GM12878 (cell line): ENCODE measurements at places on chromosomes 11 and 22. TPM values are rescaled to one million over a fixed set of nuclear protein-coding genes. Genes with fewer than 3 reads are reported as not detected.

GRAP2 gene
- 68.8 and 77.8 TPM in 2 replicates for total RNA-seq

CCDC73 gene
- 0.05 and 0.11 TPM in 2 replicates for total RNA-seq

FGF3 gene
- not detected in 2 replicates for total RNA-seq

C22orf31 gene
- not detected in 2 replicates for total RNA-seq

CYP2D6 gene
- total RNA-seq: 0.43 and 1.0 TPM in 2 replicates

POLR2L gene
- 133 and 137 TPM in 2 replicates for total RNA-seq

ZNF202 gene
- 11.8 and 12.0 TPM in 2 replicates for total RNA-seq

CPT1B gene
- total RNA-seq: 37.0 and 40.8 TPM in 2 replicates

MFRP gene
- not detected in 2 replicates for total RNA-seq
